ENCODE measurements at places on chromosomes 7 and 10.

DNA sequence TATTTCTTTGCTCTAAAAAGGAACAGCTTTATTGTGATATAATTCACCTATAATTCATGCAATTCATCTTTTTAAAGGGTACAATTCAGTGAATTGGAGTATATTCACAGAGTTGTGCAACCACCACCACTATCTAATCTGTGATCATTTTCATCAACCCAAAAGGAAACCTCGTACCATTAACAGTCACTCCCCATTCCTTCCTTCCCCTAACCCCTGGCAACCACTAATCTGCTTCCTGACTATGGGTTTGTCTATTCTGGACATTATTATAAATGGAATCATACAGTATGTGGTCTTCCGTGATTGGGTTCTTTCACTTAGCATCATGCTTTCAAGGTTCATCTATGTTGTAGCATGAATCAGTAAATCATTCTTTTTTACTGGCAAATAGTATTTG lies 52.3 kb downstream of the MKI67 start:
- no peak for DNase-seq

DNA sequence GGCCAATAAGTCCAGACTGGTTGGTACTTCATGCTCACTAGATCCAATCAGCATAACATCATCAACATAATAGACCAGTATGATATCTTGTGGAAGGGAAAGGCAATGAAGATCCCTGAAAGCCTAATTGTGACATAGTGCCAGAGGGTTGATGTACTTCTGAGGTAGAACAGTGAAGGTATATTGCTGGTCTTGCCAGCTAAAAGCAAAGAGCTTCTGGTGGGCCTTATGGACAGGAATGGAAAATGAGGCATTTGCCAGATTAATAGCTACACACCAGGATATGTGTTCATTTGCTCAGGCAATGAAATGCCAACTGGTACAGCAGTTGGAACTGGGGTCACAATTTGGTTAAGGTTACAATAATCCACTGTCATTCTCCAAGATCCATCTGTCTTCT lies 156.4 kb downstream of the HTR7 start:
- DNase-seq = no peak

DNA sequence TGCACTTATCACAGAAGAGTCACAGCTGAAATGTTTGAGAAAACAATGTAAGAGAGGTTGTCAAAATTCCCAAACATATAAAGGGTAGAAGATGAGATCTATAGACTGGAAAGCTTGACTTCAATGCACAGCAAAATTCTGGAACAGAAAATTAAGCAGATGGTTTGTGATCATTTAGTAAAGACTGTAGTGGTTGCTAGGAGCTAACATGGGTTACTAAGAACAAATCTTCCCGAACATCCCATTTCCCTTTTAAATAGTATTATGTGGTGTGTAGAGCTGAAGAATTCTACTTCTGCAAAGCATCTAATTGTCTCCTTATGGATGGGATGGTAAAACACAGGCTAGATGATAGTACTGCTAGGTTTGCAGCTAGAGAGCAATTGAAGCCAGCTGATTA lies 312.3 kb downstream of the CAMK1D start:
- DNase-seq = no peak

- DNase-seq = no peak
Measured at GRCh38 chr10:18400906-18401245, 250.5 kb downstream of the NSUN6 start.

DNA sequence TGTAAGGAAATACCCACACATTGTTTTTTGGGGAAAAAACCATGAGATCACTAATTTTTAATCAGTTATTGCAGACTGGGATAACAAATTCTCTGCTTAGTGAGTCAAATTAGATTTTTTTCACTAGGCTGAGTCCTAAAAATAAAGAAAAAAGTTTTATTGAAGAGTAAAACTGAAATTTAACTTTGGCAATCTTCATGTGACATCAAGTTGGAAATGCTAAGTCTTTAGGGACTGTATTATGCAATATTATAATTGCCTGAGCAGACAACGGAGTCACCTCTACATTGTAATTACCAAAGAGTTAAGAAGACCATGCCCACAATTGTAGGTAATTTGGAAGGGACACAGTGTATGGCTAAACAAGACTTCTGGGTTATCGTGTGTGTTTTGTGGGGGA lies 2.2 kb upstream of the CLEC5A start:
- DNase-seq = peak; percentile 57

DNA sequence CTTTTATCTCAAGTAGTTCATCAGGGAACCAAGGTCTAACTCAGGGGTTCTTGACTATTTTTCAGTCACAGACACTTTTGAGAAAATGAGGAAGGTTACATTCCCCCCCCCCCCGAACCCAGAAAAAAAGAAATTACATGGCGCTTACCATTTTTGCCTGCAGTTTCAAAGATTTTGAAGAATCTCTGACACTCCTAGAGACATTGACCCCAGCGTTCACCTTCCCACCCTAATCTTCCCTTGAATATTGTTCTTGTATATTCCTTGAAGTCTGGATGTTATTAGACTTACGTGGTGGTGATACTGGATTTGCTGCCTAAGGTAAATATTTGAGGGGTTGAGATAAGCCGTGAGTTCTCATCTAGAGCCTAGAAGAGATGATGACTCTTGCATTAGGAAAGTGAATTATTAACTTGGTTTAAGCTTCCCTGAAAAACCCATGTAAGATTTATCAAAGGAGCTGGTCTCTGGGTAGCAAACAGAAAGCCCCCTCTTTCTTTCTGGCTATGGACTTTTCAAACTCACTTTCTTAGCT lies 245.7 kb upstream of the FOXK1 start:
- no peak for DNase-seq

DNA sequence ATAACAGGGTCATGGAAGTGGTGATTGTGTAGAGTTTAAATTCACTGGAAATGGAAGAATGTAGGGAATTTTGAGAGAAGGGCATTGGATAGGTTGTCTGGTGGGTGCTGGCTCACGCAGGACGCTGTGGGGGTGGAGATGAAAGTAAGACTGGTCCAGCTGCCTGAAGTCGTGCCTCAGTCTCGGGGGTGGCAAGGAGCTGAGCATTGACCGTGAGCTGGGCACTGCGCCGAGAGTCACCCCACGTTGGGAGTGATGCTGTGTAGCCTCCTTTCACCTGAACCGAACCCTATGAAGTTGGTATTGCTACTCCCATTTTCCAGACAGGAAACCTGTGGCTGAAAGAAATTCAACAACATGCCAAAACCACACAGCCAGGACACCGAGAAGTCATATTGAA lies 99.2 kb downstream of the ACTR3B start:
- no peak for DNase-seq

DNA sequence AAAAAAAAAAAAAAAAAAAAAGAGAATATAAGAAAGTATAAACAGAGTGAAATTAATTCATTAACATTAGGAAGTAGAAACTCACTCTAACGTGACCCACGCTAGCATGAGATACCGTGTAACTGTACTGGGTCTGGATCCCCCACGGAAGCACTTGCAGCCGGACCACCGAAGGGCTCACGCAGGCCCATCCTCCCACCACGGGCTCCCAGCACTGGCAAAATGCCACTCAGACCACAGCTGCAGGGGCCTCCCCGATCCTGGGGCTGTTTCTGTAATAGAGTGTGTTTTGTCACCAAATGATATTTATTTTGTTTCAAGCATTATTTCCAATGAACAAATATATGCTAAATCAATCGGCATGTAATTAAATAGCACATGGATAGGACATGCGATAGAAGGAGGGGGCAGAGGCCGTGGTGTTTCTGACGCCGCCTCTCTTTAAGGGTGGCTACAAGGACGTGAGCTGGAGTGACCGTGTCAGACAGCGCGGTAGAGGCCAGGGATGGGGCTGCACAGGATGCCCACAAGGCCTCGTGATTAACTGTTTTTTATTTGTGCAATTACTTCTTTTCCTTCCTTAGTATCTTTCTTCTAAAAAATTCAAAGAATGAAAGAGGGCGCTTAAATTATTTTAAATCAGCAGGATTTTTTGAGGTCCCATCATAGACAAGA lies 568.5 kb downstream of the PTPRN2 start:
- no peak for DNase-seq

GRCh38 chr10:45461034-45461433 lies 87.0 kb downstream of the ALOX5 start:
- peak; percentile 96 for DNase-seq

DNA sequence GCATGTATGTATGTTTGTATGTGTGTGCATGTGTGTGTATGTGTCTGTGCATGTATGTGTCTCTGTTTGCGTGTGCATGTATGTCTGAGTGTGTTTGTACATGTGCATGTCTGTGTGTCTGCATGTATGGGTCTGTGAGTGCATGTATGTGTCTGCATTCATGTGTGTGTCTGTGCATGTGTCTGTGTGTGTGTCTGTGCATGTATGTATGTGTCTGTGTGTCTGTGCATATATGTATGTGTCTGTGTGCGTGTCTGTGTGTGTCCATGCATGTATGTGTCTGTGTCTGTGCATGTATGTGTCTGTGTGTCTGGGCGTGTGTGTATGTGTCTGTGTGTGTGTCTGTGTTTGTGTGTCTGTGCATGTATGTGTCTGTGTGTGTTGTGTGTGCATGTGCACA lies 49.9 kb upstream of the DIP2C start:
- no peak for DNase-seq

DNA sequence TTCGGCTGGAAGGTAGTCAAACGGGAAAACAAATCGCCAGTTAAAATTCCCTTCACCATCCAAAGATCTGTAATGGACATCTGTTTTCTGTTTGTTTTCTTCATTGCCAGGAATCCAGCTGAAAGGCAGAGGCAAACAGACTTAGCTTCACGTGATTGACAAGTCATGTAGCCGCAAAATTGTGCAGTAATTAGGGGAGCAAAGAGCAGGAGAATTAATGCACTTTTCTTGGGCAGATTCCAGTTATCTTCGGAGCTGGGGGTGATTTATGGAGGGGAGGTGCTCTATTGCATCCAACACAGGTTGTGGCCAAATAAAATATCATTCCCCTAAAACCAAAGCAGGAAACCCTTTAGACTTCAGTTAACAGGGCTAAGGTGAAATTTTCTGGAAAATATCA lies 162.2 kb downstream of the MYOF start:
- DNase-seq = no peak

GRCh38 chr10:26698909-26699308 lies 1.4 kb downstream of the PDSS1 start:
- no peak for DNase-seq

DNA sequence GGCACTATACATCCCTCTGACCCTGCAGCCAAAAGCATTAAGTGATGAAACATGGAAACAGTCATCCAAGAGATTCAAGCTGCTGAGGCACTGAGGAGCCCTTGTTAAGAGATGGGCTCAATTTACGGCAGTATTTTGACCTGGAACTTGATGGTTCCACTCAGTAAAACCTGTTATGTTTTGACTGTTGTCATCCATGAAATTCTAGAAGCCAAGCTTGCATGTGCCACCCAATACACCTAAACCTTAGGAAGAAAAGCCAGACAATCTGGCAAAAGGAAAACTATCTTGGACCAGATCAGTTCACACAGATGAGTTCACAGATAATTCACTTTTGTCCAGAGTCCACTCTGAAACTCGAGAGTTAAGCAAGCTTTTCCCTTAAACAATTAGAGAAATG lies 53.2 kb downstream of the ICA1 start:
- no peak for DNase-seq

GRCh38 chr7:130887182-130887956 lies 153.4 kb upstream of the KLF14 start:
- DNase-seq = no peak

DNA sequence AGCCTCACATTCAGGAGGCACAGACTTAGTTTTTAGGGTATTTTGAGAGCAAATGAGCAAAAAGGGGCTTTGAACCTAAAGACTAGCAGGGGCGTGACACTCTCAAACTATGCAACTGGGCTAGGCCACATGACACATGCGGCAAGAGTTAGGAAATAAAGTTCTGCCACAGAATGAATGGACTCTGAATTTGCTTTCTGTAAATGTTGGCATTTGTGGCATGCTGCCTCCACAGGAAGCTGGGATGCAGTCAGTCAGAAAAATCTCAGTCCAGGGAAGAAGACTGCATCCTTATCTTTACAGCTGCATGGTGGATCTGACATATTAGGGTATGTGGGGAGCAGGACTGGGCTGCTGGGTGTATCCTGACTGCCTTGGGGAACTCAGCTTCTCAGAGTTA lies 181.0 kb downstream of the COBL start:
- DNase-seq = no peak

- no peak for DNase-seq
Measured at GRCh38 chr10:11089272-11089671, 71.6 kb downstream of the CELF2 start.

DNA sequence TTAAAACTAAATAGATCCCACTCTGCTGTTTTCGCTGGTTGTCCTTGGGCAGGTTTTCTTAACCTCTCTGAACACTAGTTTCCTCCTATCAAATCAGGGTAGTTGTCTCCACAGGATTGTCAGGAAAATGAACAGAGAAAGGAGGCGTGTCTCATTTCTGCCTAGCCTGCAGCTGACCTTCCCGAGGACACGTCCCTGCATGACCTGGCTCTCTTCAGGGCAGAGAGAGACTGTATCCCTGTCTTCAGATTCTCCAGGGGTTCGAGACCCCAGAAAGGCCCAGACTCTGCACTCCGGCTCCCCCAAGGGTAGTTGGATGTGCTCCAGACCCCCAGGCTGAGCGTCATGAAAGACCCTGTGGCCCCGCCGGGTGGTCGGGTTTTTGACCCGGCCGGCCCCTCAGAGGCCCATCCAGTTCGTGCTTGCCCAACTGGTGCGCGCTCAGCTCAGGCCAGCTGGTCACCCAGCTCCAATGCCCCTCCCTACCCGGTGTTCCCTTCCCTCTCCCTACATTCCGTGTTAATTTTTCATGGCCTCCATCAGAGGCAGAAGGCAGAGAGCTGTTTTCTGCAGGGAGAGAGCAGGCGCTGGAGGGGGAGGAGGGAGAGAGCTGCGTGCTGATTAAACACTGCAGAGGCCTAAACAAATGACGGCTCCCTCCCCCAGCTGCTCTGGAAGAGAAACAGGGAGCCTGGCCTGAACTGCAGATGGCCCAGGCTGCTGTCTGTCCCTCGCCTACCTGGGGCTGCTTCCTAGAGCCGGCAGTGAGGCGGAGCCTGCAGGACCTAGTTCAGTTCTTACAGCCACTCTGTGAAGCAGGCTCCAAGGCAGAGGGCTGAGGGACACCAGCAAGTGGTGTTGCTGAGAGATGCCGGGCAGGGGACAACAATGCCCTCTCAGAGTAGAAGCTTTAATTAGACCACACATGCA lies 86.2 kb upstream of the PPIF start:
- DNase-seq = no peak

DNA sequence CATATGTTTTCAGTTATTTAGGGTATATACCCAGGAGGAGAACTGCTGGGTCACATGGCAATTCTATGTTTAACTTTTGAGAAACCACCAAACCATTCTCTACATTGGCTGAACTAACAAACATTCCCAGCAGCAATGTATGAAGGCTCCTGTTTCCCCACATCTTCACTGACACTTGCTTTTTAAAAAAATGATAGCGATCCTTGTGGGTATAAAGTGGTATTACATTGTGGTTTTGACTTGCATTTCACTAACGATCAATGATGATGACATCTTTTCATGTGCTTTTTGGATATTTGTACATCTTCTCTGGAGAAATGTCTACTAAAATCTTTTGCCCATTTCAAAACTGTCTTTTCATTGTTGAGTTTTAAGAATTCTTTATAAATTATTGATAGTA lies 51.2 kb upstream of the ANAPC16 start:
- peak; percentile 71 for DNase-seq

- no peak for DNase-seq
Measured at GRCh38 chr7:78179211-78179610, 380.6 kb downstream of the PHTF2 start.

- DNase-seq = no peak
Measured at GRCh38 chr10:78581133-78581694, 487.6 kb upstream of the ZMIZ1 start.

GRCh38 chr7:17405786-17406185 lies 107.3 kb downstream of the AHR start:
- peak; percentile 83 for DNase-seq
